ENCODE measurements at places on chromosomes 2 and 18.

DNA sequence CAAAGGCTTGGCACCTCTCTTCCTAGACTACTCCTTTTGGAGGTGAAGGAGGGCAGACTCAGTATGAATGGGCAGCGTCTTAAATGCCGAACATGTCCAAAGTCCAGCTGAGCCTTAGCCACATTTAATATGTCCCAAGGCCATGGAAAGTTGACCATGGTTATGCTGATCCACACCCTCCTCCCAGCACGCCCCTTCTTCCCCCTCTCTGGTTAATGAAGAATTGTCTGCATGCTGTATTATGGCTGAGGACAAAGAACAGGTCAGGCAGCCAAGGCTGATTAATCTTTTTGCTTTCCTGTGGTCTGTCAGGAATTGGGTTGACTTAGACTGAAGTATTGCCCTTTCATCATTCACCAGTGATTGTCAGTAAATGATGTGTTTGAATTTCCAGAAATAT, 5.8 kb upstream of the MYOM1 start:
- DNase-seq = no peak

DNA sequence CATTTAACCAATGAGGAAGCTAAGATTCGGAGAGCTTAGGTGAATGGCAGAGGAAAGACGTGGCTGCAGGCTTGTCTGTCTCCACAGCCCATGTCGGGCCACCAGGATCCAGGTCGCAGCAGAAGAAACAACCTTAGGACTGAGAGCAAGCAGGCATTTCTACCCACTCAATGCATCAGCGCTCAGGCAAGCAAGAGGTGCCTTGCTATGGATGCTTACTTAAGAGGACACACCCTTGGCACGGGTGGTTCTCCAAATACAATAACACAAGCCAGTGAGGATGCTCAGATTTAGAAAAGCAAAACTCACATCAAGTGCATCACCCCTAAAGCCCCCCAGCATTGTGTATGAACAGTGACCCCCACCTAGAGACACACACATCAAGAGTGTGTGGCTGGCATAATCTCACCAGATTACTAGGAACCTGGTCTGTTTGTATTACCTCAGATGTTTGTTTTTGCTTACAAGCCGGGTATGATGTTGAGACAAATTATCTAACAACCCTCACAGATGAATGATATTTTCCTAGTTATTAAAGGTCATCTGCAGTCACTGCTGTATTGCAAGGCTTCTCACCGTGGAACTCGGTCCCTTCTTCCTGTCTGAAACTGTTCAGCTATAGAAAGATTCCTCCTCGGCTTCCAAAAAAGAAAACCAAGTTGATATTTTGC, 34.2 kb upstream of the NPAS2 start:
- DNase-seq = no peak

- DNase-seq = no peak
These were observed 376.7 kb downstream of the TDRD15 start for GRCh38 chr2:21500401-21500945.

DNA sequence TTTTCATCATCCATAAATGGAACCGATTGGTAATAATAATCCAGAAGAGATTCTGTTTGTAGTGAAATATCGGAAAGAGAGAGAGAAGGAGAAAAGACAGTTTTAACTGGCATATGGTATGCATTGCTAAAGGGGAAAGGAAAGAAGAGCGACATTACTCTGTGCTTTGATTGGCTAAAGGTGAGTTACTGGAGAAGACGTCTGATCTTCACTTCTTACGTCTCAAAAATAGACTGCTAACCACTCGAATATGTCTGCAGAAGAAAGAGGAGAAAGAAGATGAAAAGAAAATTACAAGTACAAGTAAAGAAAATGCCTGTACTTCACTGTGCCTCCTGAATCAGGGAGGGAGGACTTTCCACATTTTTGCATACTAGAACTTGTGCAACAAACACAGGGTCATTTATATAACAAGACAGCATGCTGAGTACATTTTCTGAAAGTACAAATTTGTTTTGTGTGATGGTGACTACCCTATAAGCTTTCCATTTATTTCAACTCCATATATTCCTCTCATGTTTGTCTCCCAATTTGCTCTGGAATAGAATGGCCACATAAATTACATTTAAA, 787.2 kb downstream of the RNF144A start:
- DNase-seq = no peak

Data from NCI-H187 (cell line).